ENCODE measurements at places on chromosomes 2 and 18. TPM values are rescaled to one million over a fixed set of nuclear protein-coding genes. Genes with fewer than 3 reads are reported as not detected.

- peak overlapping the region; percentile 94 for H3K27ac ChIP-seq
- no peak for DNase-seq
- peak overlapping the region; percentile 100 for H3K4me3 ChIP-seq
- H3K4me1 ChIP-seq, result no peaks in the 10 kb centered on the region
- no peaks in the 10 kb centered on the region for H3K36me3 ChIP-seq
These were observed 769 bp downstream of the ATF2 start for GRCh38 chr2:175167076-175167791.

The INO80C gene
- 48.9 TPM for total RNA-seq

DNA sequence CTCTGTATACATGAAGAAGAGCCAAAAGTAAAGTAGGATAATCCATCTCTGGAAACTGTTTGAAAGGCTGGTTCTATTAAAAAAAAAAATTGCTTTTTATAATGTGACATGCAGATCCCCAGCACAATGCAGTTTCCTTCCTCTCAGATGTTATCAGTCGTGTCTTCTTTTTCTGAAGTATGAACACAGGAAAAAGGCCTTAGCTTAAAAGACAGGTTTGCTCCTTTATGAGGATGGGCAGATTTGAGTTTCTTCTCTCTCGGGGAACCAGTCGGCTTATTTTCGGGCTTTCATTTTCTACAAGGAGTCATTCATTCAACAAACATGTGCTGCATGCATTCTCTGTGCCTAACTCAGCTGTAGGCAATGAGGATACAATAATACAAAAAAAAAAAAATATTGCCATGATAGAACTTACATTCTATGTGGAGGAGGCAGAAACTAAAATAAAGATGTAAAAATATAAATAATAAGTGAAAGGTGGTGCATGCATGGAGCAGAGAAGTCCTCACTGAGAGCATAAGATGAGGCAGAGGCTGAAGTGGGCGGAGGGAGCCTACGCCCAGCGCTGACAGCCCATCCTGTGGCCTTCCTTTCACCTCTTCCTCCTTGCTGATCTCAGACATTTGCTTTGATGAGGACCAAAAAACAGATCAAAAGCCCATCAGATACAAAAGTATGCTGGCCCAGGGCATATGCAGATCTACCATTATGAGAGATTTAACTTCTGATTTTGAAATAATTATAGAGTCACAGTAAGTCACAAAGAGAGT is at the start of gene CD226:
TSS of gene CD226 (minus strand) at position 513 of the 773 bp plus-strand sequence. CDS start at position 46, 467 bp downstream.
- no peaks in the 10 kb centered on the region for H3K27me3 ChIP-seq
- H3K36me3 ChIP-seq, result no peaks in the 10 kb centered on the region
- H3K4me3 ChIP-seq, result no peak within 1 kb of the TSS
- no peaks in the 10 kb centered on the region for H3K4me1 ChIP-seq

DNA sequence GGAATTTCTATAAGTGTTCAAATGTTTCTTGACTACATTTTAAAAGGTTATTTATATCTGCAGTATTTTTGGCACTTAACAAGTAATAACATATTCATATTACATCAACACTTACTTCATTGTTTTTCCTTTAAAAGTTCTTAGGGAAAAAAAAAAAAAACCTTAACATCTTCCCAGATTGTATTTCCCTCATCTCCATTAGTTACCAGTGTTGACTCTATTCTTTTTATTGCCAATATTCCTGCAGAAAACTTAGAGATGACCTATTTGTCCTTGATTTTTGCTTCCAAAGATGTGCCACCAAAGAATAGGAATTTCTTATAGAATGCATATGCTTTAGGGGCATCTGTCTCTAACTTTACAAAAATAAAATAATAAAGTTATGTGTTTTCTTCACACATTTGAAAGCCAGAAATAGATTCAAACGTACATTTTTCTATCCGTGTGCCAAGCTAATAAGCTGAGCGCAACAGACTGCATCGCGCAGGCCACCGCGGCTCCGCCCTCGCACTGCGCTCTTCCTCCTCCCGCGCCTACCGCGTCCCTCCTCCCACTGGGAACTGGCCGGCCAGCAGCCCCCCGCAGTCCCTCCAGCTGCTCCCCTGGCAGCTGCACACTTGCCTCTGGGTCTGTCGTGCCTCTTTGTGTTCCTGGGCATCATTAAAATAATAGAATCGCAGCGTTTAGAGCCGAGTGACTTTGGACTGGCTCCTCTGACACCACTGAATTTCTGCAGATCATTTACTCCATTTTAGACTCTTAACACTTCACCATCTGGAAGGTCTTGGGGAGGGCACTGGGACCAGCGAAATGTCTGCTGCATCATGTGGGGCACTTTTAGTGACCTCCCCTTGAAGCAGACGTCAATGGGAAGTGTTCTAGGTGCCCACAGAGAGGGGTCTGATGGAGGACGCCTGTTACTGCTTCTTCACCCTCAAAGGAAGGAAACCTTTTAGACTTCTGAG is 21.2 kb upstream of the NAB1 start:
- no peak for DNase-seq
- no peak overlapping the region for H3K27ac ChIP-seq
- H3K4me3 ChIP-seq, result peak overlapping the region; percentile 37
- no peaks in the 10 kb centered on the region for H3K27me3 ChIP-seq
- H3K36me3 ChIP-seq, result no peaks in the 10 kb centered on the region
- H3K4me1 ChIP-seq, result no peaks in the 10 kb centered on the region

- peak; percentile 58 for DNase-seq
- no peak within 1 kb of the TSS for H3K27ac ChIP-seq
- no peaks in the 10 kb centered on the region for H3K36me3 ChIP-seq
- H3K4me1 ChIP-seq, result no peaks in the 10 kb centered on the region
- H3K4me3 ChIP-seq, result peak within 1 kb of the TSS; percentile 33
These were observed at the start of gene C2orf72 for GRCh38 chr2:231037202-231037730. C2orf72 (plus strand) TSS chr2:231037523; CDS start chr2:231037566, 43 bp downstream.

The GLS gene
- 81.8 TPM for total RNA-seq

Data from H1 (cell line).